HT1080 (cell line): ENCODE measurements at places on chromosomes 6 and 20. TPM values are rescaled to one million over a fixed set of nuclear protein-coding genes. Genes with fewer than 3 reads are reported as not detected.
A peak's percentile ranks its signal among the peaks of the same experiment; 100 is the strongest.

DNA sequence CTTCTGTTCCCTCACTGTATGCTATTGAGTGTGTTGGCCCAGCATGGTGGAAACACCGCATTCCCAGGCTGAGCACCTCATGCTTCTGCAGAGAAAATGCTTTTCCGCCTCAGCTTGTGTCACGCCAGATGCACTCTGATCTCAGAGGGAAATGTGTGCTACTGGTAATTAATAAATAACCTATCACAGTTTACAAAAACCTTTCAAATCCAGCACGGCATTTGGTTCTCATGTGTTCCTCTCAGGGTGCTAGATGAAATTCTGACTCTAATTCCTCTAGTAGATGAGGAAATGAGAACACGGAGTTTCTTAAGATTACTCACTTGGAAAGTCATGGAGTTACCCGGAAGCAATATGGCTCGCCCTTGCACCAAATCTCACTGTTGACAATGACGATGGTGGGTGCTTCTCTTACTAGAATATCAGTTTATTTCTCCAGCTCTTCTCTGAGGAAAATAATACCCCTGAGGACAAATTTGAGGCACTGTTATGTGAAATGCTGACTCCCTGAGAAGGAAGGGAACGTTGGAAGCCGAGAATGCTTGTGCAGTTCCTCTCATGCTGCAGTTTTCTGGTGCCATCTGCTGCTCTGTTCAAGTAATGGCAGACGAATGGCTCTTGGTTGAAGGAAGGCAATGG, 116.6 kb downstream of the RNF144B start:
- peak; percentile 66 for DNase-seq

- DNase-seq: no peak
Measured at GRCh38 chr6:101716810-101717209, 323.3 kb downstream of the GRIK2 start.

- DNase-seq: no peak
Measured at GRCh38 chr6:142947714-142948480, 2.9 kb upstream of the HIVEP2 start.

DNA sequence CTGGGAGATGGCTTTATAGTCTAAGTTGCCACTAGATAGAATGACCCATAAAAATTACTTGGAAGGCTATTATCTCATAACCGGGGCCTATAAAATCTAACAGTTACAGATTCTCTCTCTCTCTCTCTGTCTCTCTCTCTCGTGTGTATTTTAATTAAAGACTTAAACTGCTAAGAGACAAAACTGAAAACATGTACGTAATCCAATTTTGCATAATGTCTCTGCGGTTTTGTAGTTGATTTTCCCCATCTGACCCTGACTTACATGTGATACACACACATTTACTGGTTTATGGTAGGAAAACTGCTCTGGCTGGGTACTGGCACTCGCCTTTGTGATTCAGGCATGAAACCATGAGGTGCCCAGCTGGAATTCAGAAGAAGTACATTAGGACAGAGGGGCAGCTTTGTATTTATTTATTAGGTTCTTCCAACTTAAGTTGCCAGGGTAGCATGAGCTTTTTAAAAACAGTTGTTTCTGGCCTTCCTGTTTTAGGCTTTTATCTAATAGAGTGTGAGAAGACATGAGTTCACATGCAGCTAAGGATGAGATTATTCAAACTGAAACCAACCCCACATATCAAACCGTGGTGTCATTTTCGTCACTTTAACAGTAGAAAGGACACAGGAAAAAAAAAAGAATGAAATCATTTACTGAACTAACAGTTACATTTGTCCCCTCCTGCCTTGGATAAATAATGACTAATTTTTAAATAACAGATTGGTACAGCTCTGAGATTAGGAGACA, 182.5 kb downstream of the GMPR start:
- no peak for DNase-seq

DNA sequence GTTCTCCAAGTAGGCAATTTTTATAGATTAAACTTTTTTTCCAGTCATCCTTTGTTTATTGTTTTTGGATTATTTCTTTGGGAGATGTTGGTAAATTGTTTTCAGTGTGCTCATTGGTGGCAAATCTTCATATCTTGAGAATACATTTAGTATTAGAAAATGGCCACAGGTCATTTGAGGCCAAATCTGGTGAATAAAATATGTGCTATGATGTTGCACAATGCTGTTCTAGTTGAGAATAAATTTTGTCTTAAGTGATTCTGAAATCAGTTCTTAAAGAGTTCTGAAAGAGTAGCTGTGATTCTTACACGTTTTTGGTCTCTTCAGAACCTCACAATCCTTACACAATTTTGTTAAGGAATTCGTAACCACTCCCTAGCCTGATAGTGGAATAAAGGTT, 20.1 kb downstream of the CDKAL1 start:
- no peak for DNase-seq

GRCh38 chr20:12798286-12798685, 210.5 kb upstream of the SPTLC3 start:
- DNase-seq: no peak

DNA sequence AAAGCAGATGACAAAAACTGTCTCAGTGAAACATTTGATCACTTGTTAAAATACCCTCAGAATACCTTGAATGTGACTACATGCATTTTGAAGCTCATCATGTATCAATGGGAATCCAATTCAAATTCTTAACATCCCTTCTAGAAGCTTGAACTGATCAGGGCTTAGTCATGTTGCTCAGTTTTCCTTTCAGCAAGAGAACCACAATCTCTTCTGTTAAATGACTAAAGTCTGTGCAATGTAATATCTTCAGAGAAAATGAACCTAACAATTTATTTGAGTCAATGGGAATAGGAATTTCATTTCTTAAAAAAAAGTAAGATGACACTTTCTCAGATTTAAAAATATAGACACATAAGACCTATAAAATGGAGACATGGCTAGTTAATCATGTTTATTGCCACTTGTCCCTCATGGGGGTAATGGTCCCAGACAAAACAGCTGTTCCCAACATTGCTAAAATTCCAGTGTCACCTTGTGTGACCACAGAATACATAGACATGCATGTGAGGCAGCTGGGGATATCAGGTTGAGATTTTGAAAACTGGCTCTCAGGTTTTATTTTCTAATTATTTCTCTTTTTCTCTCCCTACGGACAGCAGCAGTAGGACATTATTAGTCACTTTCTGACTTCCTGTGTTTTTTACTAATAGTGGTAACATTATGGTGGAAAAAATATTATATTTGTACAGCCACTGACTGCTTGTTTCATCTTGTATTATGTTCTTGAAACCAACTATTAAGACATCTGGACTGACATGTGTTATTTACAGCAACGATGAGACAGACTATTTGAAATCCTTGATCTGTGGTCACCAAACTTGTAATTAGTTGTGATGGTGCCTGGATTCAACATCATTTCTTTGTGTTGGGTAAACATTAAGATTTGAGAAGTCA, 192.5 kb downstream of the COL9A1 start:
- DNase-seq: peak; percentile 33

- no peak for DNase-seq
Measured at GRCh38 chr6:53850527-53850926, 55.7 kb downstream of the LRRC1 start.

DNA sequence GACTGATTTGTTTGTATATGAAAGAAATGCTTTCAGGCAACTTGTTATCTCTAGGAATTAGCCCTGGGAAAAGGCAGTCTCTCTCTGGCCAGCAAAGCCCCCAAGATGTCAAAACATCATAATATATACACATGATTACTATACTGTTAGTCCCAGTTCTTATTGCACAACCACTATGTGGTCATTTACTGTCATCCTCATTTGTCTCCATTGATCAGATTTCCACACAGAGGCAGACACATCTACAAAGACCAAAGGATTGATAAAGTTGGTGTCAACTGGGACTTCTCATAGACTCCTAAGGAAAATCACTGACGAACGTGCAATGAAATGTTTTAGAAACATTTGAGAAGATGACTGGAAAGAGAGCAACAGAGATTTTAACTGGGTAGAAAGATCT, 71.9 kb upstream of the POPDC3 start:
- DNase-seq: no peak

- no peak for DNase-seq
Measured at GRCh38 chr20:5067877-5068645, 51.7 kb downstream of the PCNA start.

The OR12D3 gene
- not detected in 2 replicates for total RNA-seq

The VNN1 gene
- 0.05 and 0.27 TPM in 2 replicates for total RNA-seq

The TTI1 gene
- 22.4 and 27.3 TPM in 2 replicates for total RNA-seq

The ATP9A gene
- total RNA-seq: 2.4 and 3.0 TPM in 2 replicates

The PBOV1 gene
- total RNA-seq: not detected in 2 replicates

The ARMC12 gene
- not detected in 2 replicates for total RNA-seq

The VSX1 gene
- not detected in 2 replicates for total RNA-seq

The OVOL2 gene
- 0.34 TPM in 1 of 2 replicates, not detected in the other for total RNA-seq

The C6orf15 gene
- not detected in 2 replicates for total RNA-seq

The UNC5CL gene
- total RNA-seq: 0.16 and 0.37 TPM in 2 replicates
